Esophagus muscularis mucosa (tissue), 4 donors: ENCODE measurements at places on chromosomes 2 and 18. TPM values are rescaled to one million over a fixed set of nuclear protein-coding genes. Genes with fewer than 3 reads are reported as not detected.

VIL1 gene
- total RNA-seq: not detected

- no peaks in the 10 kb centered on the region for H3K36me3 ChIP-seq
- no peak overlapping the region for H3K27ac ChIP-seq
- no peak overlapping the region for H3K4me3 ChIP-seq
- DNase-seq: no peak
- H3K4me1 ChIP-seq: peaks cover 21% of the 10 kb centered on the region
Measured at GRCh38 chr18:57983472-57983871, 60.6 kb upstream of the NEDD4L start.

RUFY4 gene
- not detected for total RNA-seq

- H3K4me1 ChIP-seq: peaks cover 13% of the 10 kb centered on the region
- no peak overlapping the region for H3K4me3 ChIP-seq
- H3K27ac ChIP-seq: no peak overlapping the region
Measured at GRCh38 chr2:15554525-15555218, 6.5 kb downstream of the NBAS start.

- H3K4me1 ChIP-seq: no peaks in the 10 kb centered on the region
- DNase-seq: no peak
- H3K27ac ChIP-seq: no peak overlapping the region
- H3K36me3 ChIP-seq: no peaks in the 10 kb centered on the region
- no peak overlapping the region for H3K4me3 ChIP-seq
Measured at GRCh38 chr18:892316-892715, 12.4 kb upstream of the ADCYAP1 start.

ALPP gene
- 0.06 TPM for total RNA-seq

GRCh38 chr2:71629771-71630453 is 176.6 kb downstream of the DYSF start:
- H3K4me1 ChIP-seq: peaks cover 3% of the 10 kb centered on the region
- no peaks in the 10 kb centered on the region for H3K36me3 ChIP-seq
- no peak overlapping the region for H3K4me3 ChIP-seq
- H3K27me3 ChIP-seq: no peaks in the 10 kb centered on the region

DNA sequence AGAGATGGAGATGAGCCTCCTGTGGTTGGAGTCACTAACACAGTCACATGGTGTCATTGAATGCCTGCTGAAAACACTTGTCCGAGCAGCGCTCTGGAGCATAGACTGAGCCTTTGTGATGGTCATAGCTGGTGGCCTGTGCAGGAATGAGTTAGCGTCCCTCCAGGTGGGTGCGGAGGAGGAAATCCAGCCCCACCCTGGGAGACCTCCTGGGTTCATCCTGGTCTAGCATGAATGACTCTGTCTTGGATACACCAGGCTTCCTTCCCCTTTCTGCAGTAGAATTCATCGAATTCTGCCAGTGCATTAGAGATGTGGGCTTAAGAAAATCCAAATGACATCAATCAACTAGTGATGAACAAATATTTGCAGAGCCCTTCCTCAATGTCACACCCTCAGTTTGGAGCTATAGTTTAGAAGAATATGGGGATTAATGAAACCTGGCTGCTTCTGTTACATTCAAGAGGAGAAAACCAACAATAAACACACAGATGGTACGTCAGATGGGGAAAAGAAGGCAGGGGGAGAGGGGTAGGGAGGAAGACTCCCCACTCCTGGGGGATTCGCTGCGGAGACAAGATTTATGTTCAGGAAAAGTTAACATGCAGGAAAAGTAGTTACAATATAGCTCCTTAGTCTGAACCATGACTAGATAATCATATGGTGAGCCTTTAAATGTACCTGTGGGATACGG is 136.7 kb downstream of the DDX1 start:
- H3K4me1 ChIP-seq: peaks cover 37% of the 10 kb centered on the region
- H3K4me3 ChIP-seq: no peak overlapping the region
- no peaks in the 10 kb centered on the region for H3K27me3 ChIP-seq
- no peak for DNase-seq

DNA sequence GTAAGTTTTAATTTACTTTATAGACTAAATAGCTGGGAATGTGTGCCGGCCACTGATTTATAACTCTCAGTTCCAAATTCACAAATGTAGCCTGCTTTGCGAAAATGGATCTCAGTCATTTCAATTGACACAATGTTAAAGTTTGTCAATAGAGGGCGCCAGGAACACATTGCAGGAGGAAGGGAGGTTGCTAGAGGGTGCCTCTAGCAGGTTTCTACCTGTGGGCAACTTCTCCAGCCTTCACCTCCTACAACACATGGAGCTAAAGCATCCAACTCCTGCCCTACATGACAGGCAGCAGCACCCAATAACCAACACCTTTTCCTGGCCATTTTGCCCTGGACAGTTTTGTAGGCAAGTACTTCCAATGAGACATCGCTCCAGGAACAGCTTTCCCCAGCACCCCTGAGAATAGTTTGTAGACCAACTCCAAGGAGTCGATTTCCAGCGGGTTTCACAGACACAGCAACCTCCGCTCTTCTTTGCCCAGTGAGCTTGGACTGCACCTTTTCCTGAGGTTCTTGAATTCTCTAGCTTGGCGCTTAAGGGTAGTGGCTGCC is 784.8 kb upstream of the CDH2 start:
- no peaks in the 10 kb centered on the region for H3K27me3 ChIP-seq
- DNase-seq: no peak
- H3K36me3 ChIP-seq: no peaks in the 10 kb centered on the region
- H3K27ac ChIP-seq: no peak overlapping the region
- no peak overlapping the region for H3K4me3 ChIP-seq

- H3K4me1 ChIP-seq: peaks cover 9% of the 10 kb centered on the region
- H3K36me3 ChIP-seq: no peaks in the 10 kb centered on the region
- H3K27ac ChIP-seq: no peak overlapping the region
- H3K4me3 ChIP-seq: no peak overlapping the region
- no peaks in the 10 kb centered on the region for H3K27me3 ChIP-seq
- no peak for DNase-seq
Measured at GRCh38 chr2:33335516-33335915, 140.9 kb upstream of the RASGRP3 start.

GRCh38 chr2:127609031-127609751 is 36.8 kb upstream of the GPR17 start:
- H3K4me1 ChIP-seq: no peaks in the 10 kb centered on the region
- no peak for DNase-seq
- no peaks in the 10 kb centered on the region for H3K36me3 ChIP-seq

- no peak for DNase-seq
- no peaks in the 10 kb centered on the region for H3K27me3 ChIP-seq
- H3K27ac ChIP-seq: no peak overlapping the region
- H3K4me1 ChIP-seq: no peaks in the 10 kb centered on the region
- H3K4me3 ChIP-seq: no peak overlapping the region
Measured at GRCh38 chr18:8348051-8348720, 261.1 kb upstream of the RAB12 start.

DNA sequence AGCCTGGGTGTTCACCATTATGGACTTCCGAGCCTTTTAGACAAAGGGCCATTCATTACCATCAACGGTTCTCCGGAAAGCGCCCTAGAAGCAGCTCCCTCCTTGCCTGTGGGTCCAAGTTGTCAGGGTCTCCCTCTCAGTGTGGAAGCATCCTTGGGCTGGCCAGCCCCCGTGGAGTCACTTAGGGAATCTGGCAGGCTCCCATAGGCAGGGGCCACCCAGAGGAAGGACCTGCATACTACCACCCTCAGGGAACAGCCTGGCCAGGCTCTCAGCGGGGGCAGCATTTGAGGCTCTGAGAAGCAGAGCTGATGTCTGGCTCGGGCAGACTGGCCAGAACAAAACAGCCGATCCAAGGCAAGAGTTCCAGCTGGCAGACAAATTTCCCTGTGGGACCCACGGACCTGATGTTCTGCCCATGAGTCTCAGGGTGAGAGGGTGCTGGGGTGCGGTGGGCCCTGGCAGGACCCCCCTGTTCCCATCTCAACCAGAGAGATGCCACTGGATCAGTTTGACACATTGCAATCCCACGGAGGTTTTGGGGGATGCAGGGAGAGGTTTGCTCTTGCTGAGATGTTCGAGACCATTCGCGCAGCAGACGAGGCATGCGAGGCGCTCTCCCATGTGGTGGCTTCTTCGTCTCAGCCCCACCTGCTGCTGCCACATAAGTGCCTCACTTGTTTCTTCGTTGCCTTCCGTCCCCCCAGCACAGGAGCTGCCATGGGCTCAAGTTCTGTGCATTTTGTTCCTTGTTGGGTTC is 56.9 kb downstream of the ACKR3 start:
- no peak for DNase-seq
- no peaks in the 10 kb centered on the region for H3K36me3 ChIP-seq
- H3K4me1 ChIP-seq: peaks cover 17% of the 10 kb centered on the region

FKBP1B gene
- 5.0 TPM for total RNA-seq

- H3K4me1 ChIP-seq: peaks cover under 1% of the 10 kb centered on the region
- no peak overlapping the region for H3K4me3 ChIP-seq
- H3K27me3 ChIP-seq: no peaks in the 10 kb centered on the region
- no peak for DNase-seq
- no peaks in the 10 kb centered on the region for H3K36me3 ChIP-seq
- H3K27ac ChIP-seq: no peak overlapping the region
Measured at GRCh38 chr18:31269566-31269965, 48.4 kb upstream of the DSG1 start.

DNA sequence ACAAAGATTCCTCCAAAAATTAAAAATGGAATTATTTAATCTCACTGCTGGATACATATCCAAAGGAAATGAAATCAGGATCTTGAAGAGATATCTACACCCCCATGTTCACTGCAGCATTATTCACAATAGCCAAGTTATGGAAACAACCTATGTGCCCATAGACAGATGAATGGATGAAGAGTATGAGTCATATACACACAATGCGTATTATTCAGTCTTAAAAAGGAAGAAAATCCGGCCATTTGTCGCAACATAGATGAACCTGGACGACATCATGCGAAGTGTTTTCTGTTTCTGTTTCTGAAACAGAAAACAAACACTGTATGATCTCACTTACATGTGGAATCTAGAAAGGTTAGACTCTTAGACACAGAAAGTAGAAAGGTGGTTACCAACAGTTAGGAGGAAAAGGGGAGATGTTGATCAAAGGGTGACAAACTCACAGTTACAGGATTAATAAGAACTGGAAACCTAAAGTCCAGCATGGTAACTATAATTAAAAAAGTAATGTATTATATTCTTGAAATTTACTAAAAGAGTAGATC is 87.8 kb upstream of the ERBB4 start:
- H3K36me3 ChIP-seq: no peaks in the 10 kb centered on the region
- H3K4me3 ChIP-seq: no peak overlapping the region
- no peaks in the 10 kb centered on the region for H3K27me3 ChIP-seq
- DNase-seq: no peak

WNT6 gene
- total RNA-seq: 10.5 TPM

GRCh38 chr2:67548317-67549201 is 151.4 kb downstream of the ETAA1 start:
- no peak overlapping the region for H3K27ac ChIP-seq
- no peak for DNase-seq
- no peaks in the 10 kb centered on the region for H3K36me3 ChIP-seq
- H3K4me1 ChIP-seq: no peaks in the 10 kb centered on the region

GRCh38 chr2:228839421-228839876 is 431.6 kb downstream of the PID1 start:
- H3K36me3 ChIP-seq: no peaks in the 10 kb centered on the region
- H3K4me3 ChIP-seq: no peak overlapping the region
- no peak for DNase-seq
- no peaks in the 10 kb centered on the region for H3K27me3 ChIP-seq
- H3K27ac ChIP-seq: no peak overlapping the region

CRACDL gene
- 4.5 TPM for total RNA-seq

- no peak overlapping the region for H3K4me3 ChIP-seq
- no peak overlapping the region for H3K27ac ChIP-seq
- no peaks in the 10 kb centered on the region for H3K36me3 ChIP-seq
- peaks cover 5% of the 10 kb centered on the region for H3K4me1 ChIP-seq
- no peak for DNase-seq
Measured at GRCh38 chr2:188580738-188581137, 289.1 kb downstream of the GULP1 start.

- H3K4me3 ChIP-seq: no peak overlapping the region
- H3K36me3 ChIP-seq: no peaks in the 10 kb centered on the region
- DNase-seq: no peak
- no peaks in the 10 kb centered on the region for H3K4me1 ChIP-seq
- H3K27ac ChIP-seq: no peak overlapping the region
- H3K27me3 ChIP-seq: no peaks in the 10 kb centered on the region
Measured at GRCh38 chr18:72063001-72063400, 481.1 kb downstream of the CBLN2 start.

GRCh38 chr2:96970910-96971309 is 15.5 kb downstream of the FAM178B start:
- H3K27me3 ChIP-seq: no peaks in the 10 kb centered on the region
- H3K27ac ChIP-seq: no peak overlapping the region
- H3K4me3 ChIP-seq: no peak overlapping the region

DNA sequence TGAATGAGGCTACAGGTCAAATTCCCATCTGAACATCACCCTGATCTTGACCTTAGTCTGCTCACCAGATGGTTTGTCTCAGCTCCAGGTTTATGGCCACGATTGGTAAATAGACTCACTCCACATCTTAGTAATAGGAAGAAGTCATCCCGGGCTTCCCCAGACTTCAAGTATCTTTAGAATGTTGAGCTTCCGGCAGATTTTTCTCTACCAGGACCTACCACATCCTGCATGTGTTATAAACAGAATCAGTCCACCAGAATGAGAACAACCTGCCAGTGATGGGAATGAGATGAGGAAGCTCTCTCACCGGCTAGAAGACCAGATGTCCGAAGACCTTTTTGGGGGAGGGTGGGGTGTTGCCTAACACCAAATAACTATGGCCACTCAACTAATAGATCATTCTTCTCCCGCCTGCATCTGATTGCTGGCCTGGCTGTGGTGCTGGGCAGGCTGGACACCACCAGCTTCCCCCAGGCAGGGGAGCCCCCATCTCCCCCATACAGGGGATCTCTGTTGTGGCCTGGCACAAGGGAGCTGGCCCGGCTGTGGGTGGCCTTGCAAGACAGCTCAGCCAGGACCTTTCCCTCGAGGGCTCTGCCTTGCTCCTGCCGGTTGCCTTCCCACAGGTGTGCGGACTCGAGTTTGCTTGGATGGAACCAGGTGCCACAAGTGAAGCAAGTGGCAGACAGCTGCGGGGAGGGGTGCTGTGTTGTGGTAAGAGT is 88.5 kb downstream of the SH3RF3 start:
- no peaks in the 10 kb centered on the region for H3K27me3 ChIP-seq
- no peak overlapping the region for H3K27ac ChIP-seq
- no peak overlapping the region for H3K4me3 ChIP-seq
- H3K36me3 ChIP-seq: no peaks in the 10 kb centered on the region
- no peak for DNase-seq
- H3K4me1 ChIP-seq: peaks cover 38% of the 10 kb centered on the region

DNA sequence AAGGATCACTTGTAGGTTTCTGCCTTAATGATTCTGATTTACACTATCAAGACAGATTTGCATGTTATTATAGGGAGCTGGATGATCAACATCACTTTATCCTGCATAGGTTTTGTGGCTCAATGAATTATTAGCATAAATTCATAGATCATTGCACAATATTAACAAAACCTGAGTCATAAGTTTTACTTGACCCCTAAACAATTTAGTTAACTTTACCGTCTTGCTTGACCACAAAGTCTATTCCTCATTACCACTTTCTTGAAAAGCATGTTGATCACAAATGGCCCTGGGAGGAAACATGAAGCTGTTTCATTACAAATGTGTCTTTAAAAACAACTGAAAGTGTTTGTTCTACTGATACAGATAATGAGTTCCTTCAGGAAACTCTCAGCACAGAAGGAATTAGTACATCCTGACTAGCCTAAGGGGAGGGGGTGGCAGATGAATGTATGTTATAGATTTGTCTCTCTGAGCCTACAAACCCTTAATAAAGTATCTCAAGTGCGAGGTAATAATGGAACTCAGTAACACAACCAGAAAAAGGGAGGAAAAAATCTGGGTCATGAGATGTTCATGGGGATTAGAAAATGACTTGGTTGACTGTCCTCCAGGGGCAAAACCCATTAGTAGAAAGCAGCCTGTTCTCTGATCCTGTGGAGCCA is 303.4 kb downstream of the PIK3C3 start:
- H3K36me3 ChIP-seq: no peaks in the 10 kb centered on the region
- H3K4me3 ChIP-seq: no peak overlapping the region
- no peak overlapping the region for H3K27ac ChIP-seq
- H3K27me3 ChIP-seq: no peaks in the 10 kb centered on the region
- no peak for DNase-seq
